ENCODE measurements at places on chromosomes 13 and 19. TPM values are rescaled to one million over a fixed set of nuclear protein-coding genes. Genes with fewer than 3 reads are reported as not detected.

The KLF5 gene
- 29.7 TPM for total RNA-seq

GRCh38 chr13:89694451-89694850 lies 1653.0 kb upstream of the MIR17HG start:
- H3K27me3 ChIP-seq = no peaks in the 10 kb centered on the region
- no peaks in the 10 kb centered on the region for H3K4me1 ChIP-seq
- H3K36me3 ChIP-seq = no peaks in the 10 kb centered on the region
- no peak for DNase-seq

The FCER2 gene
- total RNA-seq = not detected

- peak overlapping the region; percentile 27 for H3K27ac ChIP-seq
- H3K27me3 ChIP-seq = peaks cover 2% of the 10 kb centered on the region
- H3K36me3 ChIP-seq = no peaks in the 10 kb centered on the region
- no peak for DNase-seq
Measured at GRCh38 chr13:84867246-84867645, 932.0 kb downstream of the SLITRK6 start.

- H3K27ac ChIP-seq = no peak overlapping the region
- peaks cover 9% of the 10 kb centered on the region for H3K27me3 ChIP-seq
- peaks cover 1% of the 10 kb centered on the region for H3K36me3 ChIP-seq
- DNase-seq = peak; percentile 33
- H3K4me3 ChIP-seq = no peak overlapping the region
Measured at GRCh38 chr19:15154002-15154612, 46.7 kb downstream of the NOTCH3 start.

- H3K4me3 ChIP-seq = no peak overlapping the region
- H3K36me3 ChIP-seq = no peaks in the 10 kb centered on the region
- no peak overlapping the region for H3K27ac ChIP-seq
- DNase-seq = no peak
- no peaks in the 10 kb centered on the region for H3K27me3 ChIP-seq
- H3K4me1 ChIP-seq = no peaks in the 10 kb centered on the region
Measured at GRCh38 chr13:96825653-96826052, 168.6 kb downstream of the OXGR1 start.

DNA sequence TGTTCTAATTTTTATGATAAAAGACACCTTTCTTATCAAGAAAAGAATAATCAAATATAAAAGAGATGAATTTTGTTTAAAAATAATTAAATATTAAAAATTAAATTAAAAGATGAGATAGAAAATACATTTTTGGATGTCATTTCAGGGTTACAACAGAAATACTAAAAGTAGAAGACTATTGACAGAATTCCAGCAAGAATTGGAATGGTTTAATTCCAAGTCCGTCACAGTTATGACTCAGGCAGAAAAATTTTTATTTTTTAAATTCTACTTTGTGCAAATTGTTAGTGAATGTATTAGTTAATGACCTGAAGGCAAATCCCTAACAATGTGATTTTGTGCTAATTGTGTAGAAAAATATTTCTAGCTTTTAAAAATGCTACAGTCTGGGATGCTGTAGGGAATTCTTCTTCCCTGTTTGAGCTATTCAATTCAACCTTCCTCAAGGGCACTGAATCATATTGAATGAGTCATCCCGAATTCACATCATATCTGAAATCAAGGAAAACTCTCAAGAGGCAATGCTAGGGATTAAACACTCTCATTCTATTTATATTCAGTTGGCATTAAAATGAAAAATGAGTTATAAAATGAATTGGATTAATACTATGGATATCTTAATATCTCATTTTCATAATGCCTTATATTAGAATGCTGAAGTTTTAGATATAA lies 633.5 kb upstream of the ATXN8OS start:
- H3K27me3 ChIP-seq = no peaks in the 10 kb centered on the region
- no peaks in the 10 kb centered on the region for H3K4me1 ChIP-seq
- no peaks in the 10 kb centered on the region for H3K36me3 ChIP-seq
- H3K27ac ChIP-seq = no peak overlapping the region

DNA sequence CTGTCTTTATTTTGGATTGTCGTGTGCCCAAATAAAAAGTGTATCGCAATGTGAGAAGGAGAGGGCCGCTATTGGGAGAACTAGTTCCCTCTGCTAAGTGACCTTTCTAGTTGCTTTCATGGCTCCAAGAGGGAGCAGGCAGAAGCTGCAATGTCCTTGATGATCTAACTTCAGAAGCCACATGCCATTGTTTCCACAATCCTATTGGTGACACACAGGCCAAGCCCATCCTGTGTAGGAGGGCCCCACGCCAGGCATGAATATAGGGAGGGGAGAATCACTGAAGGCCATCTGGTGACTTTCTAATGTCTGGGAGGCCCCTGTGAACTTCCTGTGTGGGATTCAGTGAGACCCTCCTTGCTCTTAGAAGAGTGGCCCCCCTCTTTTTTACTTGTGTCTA lies 47.8 kb upstream of the KPNA3 start:
- no peak overlapping the region for H3K4me3 ChIP-seq
- peaks cover 3% of the 10 kb centered on the region for H3K27me3 ChIP-seq
- no peaks in the 10 kb centered on the region for H3K36me3 ChIP-seq

GRCh38 chr19:41424335-41425173 lies 2.6 kb downstream of the B3GNT8 start:
- peaks cover 1% of the 10 kb centered on the region for H3K27me3 ChIP-seq
- peaks cover 22% of the 10 kb centered on the region for H3K4me1 ChIP-seq
- H3K4me3 ChIP-seq = no peak overlapping the region
- H3K27ac ChIP-seq = no peak overlapping the region
- DNase-seq = no peak
- peaks cover 11% of the 10 kb centered on the region for H3K36me3 ChIP-seq

The FGF21 gene
- not detected for total RNA-seq

GRCh38 chr13:50512474-50513299 lies 330.8 kb downstream of the DLEU7 start:
- no peak overlapping the region for H3K27ac ChIP-seq
- H3K4me3 ChIP-seq = no peak overlapping the region

DNA sequence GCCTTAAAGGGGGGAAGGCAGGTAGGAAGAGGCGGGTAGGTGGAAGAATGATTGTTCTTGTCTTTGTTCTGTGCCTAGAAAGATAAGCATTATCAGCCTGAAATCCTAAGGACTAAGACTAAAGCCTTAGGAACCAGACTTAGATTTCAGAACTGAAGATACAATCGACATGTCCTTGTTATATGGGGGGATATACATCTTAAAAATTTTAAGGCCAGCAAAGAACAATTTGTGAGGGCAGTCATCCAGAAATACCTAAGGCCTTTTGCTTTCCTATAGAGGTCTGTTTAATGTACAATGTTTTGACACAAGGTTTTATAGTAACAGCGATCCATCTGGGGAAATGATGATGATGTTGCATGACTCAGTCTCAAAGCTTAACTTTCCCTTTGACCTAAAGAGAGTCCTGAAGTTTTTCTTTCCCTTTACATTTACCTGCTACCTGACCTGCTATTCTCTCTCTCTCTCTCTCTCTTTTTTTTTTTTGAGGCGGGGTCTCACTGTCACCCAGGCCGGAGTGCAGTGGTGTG lies 20.2 kb upstream of the CEACAM6 start:
- peaks cover 24% of the 10 kb centered on the region for H3K27me3 ChIP-seq
- no peak overlapping the region for H3K27ac ChIP-seq
- no peak overlapping the region for H3K4me3 ChIP-seq
- no peaks in the 10 kb centered on the region for H3K36me3 ChIP-seq
- no peak for DNase-seq
- H3K4me1 ChIP-seq = no peaks in the 10 kb centered on the region

Data from HFFc6 (cell line).